ENCODE measurements at places on chromosomes 7 and 10. TPM values are rescaled to one million over a fixed set of nuclear protein-coding genes. Genes with fewer than 3 reads are reported as not detected.

STK31 gene
- under 0.01 TPM for total RNA-seq

PRR15 gene
- not detected for total RNA-seq

TEX36 gene
- total RNA-seq = not detected

ASB10 gene
- total RNA-seq = not detected

GIMAP4 gene
- not detected for total RNA-seq

GATAD1 gene
- 23.9 TPM for total RNA-seq

PKD2L1 gene
- not detected for total RNA-seq

CDNF gene
- total RNA-seq = 1.4 TPM

OPN4 gene
- total RNA-seq = not detected

PDSS1 gene
- total RNA-seq = 17.6 TPM

CTAGE4 gene
- 2.2 TPM for total RNA-seq

ARHGEF35 gene
- 2.9 TPM for total RNA-seq

ETV1 gene
- total RNA-seq = 29.1 TPM

ENO4 gene
- total RNA-seq = 0.69 TPM

LMOD2 gene
- not detected for total RNA-seq

COL13A1 gene
- total RNA-seq = not detected

GIMAP6 gene
- not detected for total RNA-seq

RARRES2 gene
- 2.2 TPM for total RNA-seq

RNF148 gene
- total RNA-seq = 1.4 TPM

EVX1 gene
- total RNA-seq = not detected
